ENCODE measurements at places on chromosomes 6 and 20. TPM values are rescaled to one million over a fixed set of nuclear protein-coding genes. Genes with fewer than 3 reads are reported as not detected.

Gene OVOL2
- total RNA-seq = 0.21 TPM

Gene MOG
- total RNA-seq = not detected

Gene FOXQ1
- 3.5 TPM for total RNA-seq

Gene SNX3
- total RNA-seq = 111 TPM

Gene GHRH
- not detected for total RNA-seq

Gene FNDC11
- total RNA-seq = 0.19 TPM

Gene NELFE
- 80.4 TPM for total RNA-seq

Gene DOK5
- not detected for total RNA-seq
